ENCODE measurements at places on chromosomes 2 and 18.

DNA sequence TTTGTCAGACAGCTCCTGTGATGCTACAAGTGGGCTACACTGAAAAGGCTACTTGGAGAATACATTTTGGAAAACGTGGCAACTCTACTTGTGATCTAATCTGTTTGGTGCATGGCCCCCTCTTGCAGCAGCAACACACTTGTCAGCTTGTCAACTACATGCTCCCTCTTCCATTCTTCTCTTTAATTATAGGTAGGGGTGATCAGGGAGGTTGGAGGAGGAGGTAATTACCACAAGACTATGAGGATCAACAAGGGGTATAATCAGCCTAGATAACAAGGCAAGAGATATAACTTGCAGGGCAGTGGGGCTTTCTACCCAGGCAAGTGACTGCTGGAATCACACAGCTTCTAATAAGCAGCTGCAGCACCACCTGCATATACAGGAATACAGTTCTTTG is 104.9 kb downstream of the ACVR1 start:
- no peak for DNase-seq

DNA sequence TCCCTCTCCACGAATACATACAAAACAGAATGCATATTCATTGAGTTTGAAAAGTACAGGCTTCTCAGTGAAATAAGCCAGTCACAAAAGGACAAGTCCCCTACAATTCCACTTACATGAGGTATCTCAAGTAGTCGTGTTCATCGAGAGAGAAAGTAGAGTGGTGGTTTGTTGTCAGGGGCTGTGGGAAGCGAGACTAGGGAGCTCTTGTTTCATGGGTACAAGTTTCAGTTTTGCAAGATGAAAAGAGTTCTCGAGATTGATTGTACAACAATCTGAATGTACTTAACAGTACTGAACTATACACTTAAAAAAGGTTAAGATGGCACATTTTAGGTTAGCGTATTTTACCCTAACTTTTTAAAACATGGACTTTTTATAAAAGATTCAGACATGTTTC is 71.5 kb upstream of the TTC39C start:
- DNase-seq = no peak

DNA sequence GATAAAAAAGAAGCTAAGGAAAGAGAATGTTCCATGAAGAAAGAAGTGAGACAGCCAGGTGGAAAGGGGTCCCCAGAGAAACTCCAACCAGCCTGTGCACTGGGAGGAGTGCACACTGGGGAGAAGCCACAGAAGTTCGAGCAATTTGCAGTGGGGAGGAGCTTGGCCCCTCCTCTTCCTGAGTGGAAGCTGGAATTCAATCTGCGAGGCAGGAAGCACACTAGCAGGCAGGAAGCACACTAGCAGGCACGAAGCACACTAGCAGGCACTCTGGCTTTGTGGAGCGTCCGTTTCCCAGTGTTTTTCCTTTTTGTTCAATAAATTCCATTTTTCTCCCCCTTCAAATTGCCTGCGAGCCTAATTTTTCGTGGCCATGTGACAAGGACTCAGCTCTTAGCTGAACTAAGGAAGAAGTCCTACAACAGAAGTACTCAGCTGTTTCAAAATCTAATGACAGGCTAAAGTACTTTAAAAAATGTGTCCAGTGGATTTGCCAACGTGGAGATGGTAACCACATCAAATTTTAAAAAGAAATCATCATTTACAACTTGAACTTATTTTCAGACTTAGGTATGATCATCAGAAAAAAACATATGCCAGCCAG is 21.4 kb upstream of the SPIRE1 start:
- peak; percentile 75 for DNase-seq

DNA sequence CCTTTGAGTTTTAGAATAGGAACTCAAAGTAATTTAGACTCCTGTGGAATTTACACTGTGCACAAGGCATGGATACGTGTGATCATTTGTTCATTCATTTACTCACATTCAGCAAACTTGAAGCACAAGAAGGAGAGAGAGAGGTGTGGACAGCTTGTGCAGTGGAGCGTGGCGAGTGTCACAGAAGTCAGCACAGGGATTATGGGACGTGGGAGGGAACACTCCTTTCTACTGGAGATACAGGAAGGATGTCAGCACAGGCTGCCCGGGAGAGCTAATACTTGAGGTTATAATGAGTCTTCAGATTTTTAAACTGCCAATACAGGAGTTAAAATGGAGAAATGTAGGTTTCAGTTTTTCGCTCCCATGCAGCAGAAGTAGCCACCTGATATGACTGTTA is 7.0 kb downstream of the FAM228A start:
- DNase-seq = no peak

GRCh38 chr2:121295911-121296650 is 11.1 kb upstream of the TFCP2L1 start:
- no peak for DNase-seq

GRCh38 chr2:216922175-216922780 is 62.4 kb upstream of the TNP1 start:
- no peak for DNase-seq

- peak; percentile 70 for DNase-seq
These were observed 43.1 kb upstream of the GPC1 start for GRCh38 chr2:240392084-240392947.

Measured in EL (cell line).